ENCODE measurements at places on chromosomes 4 and X.
A peak's percentile ranks its signal among the peaks of the same experiment; 100 is the strongest.

DNA sequence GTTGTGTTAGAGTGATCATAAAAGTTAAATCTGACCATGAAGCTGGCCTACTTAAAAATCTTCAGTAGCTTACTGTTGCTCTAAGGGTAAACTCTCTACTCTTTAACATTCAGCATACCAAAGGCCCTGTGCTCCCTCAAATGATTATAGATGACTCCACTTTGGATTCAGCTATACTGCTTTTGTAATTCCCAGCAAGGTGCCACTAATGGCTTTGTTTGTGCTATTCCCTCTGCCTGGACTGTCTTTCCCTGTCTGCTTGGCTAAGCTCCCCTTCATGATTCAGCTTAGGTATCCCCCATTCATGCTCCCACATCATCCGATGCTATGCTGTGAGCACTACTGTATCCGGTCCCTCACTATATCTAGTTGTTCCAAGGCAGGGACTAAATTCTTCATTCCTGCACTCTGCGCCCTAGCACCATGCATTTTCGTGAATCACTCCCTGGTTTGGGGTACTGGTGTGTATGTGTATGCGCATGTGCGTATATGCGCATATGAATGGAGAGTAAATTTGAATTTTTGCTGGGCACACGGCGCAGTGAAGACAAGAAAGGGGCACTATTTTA lies 453 bp upstream of the PBDC1 start:
- no peak for DNase-seq

GRCh38 chrX:114071412-114071811 lies 512.5 kb upstream of the HTR2C start:
- no peak for DNase-seq

GRCh38 chr4:123356921-123357320 lies 39.7 kb upstream of the SPRY1 start:
- DNase-seq, result no peak

DNA sequence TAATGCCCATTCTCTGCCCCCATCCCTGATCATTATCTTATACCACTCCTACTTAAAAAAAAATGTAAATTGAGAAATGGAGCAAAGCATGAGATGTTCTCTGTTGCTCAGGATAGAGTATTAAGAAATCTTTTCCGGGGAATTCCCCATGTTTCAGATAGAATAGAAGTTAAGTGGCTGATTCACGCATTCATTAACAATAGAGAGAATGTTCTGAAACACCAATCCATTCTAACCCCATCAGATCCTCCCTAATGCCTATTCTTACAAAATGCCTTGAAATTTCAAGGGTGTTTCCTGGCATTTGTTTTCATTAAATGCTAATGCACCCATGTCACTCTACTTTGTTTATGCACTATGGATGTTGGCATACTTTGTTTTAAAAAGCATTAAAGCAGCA lies 101.1 kb downstream of the AREG start:
- DNase-seq, result no peak

- no peak for DNase-seq
Measured at GRCh38 chr4:1856943-1857699, 1.2 kb upstream of the LETM1 start.

GRCh38 chr4:101475246-101475645 lies 127.9 kb upstream of the PPP3CA start:
- no peak for DNase-seq

DNA sequence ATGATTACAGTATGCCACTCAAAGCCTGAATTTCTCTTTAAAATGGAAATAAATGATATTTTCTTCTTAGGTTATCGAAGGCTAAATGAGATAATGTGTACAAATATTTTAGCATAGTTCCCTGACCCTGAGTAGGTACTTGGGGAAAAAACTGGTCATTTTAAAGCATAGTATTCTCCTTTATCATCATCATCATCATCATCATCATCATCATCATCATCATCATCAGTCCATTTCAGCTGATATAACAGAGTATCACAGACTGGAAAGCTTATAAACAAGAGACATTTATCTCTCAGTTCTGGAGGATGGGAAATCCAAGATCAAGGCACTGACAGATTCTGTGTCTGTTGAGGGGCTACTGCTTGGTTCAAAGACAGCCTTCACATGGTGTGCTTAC lies 13.9 kb downstream of the GABRB1 start:
- no peak for DNase-seq

DNA sequence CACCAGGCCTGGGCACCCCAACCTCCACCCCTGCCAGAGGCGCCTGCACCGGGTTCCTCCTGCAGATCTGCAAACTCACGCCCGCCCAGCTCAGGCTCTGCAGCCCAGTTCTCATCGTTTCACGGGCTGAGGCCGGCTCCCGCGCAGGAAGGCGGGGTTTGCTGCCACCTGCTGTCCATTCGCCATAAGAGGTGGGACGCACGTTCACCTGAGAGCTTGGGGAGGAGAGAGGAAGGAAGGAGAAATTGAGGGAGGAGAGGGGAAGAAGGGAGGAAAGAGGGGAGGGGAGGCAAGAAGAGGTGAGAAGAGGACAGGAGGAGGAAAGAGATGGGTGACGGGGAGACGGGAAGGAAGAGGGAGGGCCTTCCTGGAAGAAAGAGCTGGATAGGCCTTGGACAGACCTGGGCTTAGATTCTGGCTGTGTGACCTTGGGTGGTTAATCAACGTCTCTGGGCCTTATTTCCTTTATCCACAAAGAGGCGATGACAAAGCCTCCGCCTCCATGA lies 114.5 kb downstream of the ADRA2C start:
- peak; percentile 47 for DNase-seq

GRCh38 chr4:4637710-4638109 lies 95.9 kb upstream of the STX18 start:
- DNase-seq, result no peak

- DNase-seq, result no peak
Measured at GRCh38 chr4:154911097-154911496, 130.0 kb downstream of the RBM46 start.

- DNase-seq, result no peak
Measured at GRCh38 chr4:20044502-20044911, 207.2 kb upstream of the SLIT2 start.

- DNase-seq, result no peak
Measured at GRCh38 chr4:104966349-104967033, 180.2 kb upstream of the TET2 start.

GRCh38 chr4:113761620-113762185 lies at the start of gene CAMK2D:
Gene CAMK2D, minus strand, starts transcription at chr4:113761738. Its CDS starts 670 bp downstream, at chr4:113761068.
- DNase-seq, result peak; percentile 63

GRCh38 chrX:11537141-11537540 lies 128.6 kb downstream of the ARHGAP6 start:
- DNase-seq, result no peak

DNA sequence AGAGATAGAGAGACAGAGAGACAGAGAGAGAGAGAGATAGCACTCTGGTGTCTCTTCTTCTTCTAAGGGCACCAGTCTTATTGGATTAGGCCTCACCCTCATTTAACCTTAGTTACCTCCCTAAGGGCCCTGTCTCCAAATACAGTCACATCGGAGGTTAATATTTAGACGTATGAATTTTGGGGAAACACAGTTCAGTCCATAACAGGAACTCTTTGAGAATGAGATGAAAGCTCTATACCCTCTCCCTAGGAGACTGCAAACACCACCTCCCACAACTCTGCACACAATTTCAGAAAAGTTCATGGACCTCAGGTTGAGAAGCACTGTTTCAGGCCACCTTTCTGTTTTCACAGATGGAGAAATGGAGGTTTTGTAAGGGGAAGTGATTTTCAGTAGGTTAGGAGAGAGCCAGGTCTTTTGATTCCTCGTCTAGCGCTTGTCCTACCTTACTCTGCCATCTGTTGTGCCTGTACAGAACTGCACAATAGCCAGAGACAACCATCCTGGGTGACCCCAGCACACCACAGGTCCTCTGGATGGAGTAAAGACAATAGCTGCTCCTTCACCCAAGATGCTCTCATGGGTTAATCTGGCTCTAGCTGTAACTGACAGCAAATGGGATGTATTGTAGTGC lies 16.9 kb upstream of the LOC101059915 start:
- DNase-seq, result no peak

DNA sequence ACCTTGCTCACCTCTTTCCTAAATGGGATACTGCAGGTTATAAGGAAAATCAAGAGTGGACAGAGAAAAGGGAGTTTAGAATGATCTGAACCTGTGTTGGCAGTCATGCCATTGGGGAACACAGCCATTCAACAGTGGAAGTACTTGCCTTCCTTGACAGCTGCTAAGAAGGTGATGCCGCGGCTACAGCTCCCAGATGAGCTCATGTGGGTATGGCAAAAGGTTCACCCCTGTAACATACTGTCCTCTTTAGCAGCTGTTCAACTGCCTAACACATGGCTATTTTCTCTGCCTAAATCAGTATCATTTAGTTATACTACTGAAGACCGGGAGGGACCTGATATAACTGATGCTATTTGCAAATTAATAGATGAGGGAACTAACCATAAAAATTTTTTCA lies 76.8 kb downstream of the DCHS2 start:
- DNase-seq, result no peak

DNA sequence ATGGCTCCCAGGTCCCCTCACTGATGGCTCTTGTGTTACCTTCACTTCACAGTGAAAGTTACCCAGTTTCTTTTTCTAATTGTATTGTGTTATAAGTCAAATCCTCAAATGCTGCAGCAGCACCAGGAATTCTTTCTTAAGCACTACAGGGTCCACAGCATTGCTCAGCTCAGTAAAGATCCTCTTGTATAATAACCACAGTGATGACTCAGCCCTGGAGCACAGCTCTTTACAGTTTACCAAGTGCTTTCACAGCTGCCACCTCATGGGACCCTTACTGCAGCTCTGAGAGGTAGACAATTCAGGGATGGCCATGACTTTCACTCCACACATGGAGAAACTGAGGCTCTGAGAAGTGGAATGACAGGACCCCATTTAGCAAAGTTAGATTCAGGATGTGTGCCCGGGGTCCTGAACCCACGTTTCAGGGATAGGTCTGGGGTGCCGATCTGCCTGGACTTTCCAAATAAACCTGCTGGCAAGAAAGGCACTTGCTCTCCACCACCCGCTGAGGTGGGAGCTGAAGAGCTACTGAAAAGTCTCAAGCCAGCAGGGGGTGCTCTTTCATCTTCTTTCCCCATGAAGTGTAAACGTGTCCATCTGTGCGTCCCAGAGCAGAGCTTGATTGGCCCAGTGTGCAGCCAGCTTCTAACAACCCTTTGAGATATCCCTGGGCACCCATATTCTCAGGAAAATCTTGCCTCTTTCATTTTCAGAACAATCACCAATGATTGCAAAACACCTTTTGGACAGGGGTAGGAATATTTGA lies 35.7 kb upstream of the GABRQ start:
- no peak for DNase-seq

DNA sequence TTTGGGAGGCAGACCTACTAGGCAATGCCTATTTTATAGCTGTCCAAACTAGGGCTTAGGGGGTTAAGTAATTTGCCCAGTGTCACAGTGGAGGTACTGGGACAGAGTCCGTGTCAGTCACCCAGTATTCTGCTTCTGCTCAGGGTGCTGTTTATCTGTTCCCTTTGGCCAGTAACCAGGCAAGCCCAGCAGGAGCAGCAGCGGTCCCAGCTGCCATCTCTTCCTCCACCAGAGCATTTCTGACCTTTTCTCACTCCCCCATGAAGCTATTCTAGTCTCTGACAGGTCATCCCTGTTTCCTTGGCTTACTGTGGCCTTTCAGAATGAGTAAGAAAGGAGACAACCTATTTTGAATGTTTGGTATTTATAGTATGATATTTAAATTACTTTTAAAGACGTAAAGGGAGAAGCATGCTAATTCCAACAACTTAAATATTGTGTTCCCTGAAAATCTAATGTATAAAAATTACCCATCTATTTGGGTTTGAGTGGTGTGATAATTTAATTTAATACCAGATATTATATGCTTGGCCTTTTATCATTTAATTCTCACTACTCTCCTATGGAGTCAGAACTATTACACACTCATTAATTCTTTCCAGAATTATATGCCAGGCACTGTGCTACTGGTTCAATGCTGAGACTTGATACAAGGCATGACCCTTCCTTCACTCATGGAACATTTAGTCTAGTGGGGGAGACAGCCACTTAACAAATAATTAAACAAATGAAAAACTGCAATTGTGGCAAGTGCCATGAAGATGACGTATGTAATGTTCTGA lies 60.6 kb downstream of the RPS6KA3 start:
- DNase-seq, result no peak

DNA sequence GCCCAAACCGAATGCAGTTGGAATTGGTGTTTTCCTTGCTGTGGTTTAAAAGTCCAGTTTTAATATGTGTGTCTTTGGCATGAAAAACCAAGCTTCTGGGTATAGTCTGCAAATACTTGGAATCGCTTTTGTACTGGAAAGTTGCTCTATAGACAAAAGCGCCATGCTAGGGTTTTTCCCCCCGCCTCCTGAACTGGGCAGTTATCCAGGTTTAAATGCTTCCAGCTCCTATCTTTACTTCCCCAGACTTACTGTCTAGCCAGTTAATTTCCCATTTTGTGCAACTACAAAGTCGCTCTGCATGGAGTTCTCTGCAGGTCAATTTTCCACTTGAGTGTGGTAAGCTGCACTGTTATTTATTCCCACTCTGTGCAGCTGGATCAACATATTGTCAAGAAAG lies 2.7 kb downstream of the RASL11B start:
- no peak for DNase-seq

DNA sequence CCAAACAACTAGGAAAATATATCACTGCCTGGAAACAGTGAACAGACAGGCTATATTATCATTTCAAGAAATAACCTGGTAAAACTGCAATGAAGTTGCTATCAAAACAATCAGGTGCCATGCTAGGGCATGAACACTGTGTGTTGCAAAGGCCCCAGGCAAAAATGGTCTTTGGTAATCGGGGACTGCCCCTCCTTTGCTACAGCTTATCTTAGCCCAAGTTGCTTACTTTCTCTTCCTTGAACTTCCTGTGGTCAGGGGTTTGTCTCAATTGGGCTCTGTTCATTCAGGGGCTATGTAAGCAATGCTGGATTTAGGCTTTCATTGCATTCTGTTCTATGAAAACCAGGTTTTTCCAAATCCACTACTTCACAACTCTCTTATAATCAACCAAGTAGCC lies 30.4 kb downstream of the SCML1 start:
- DNase-seq, result no peak

- no peak for DNase-seq
Measured at GRCh38 chr4:118723369-118723768, 38.2 kb downstream of the METTL14 start.

GRCh38 chr4:37815591-37815990 lies 10.9 kb upstream of the PGM2 start:
- DNase-seq, result no peak

DNA sequence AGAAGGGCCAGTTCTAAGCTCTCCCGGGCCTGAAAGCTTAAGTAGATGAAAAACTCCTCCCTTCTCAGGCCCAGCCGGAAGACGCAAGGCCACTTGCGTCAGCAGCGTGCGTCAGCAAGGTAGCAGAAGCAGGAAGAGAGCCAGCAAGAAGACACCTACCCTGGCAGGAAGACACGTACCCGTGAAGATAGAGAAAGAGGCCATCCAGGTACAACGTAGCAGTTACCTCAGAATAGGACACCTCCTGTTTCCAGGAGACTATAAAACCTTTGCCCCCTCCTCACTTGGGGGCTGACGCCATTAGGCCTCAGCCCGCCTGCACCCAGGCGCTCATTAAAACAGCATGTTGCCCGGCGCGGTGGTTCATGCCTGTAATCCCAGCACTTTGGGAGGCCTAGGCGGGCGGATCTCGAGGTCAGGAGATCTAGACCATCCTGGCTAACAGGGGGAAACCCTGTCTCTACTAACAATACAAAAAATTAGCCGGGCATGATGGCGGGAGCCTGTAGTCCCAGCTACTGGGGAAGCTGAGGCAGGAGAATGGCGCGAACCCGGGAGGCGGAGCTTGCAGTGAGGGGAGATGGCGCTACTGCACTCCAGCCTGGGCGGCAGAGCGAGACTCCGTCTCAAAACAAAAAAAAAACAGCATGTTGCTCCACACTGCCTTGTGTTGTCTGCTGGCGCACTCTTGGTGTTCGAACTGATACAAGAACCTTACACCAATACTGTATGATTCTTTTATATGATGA lies 242.7 kb upstream of the NWD2 start:
- no peak for DNase-seq

GRCh38 chrX:17680732-17681413 lies 56.4 kb upstream of the SCML1 start:
- no peak for DNase-seq
